Thoracic aorta (tissue), 2 donors: ENCODE measurements at places on chromosomes 5 and 9.

- no peak overlapping the region for H3K4me3 ChIP-seq
- no peaks in the 10 kb centered on the region for H3K27me3 ChIP-seq
- no peaks in the 10 kb centered on the region for H3K36me3 ChIP-seq
- DNase-seq: no peak
- H3K4me1 ChIP-seq: peaks cover 15% of the 10 kb centered on the region
Measured at GRCh38 chr5:96388176-96388575, 44.9 kb downstream of the PCSK1 start.

GRCh38 chr5:71943874-71944273 is 163.4 kb upstream of the MAP1B start:
- H3K4me3 ChIP-seq: no peak overlapping the region
- H3K27me3 ChIP-seq: no peaks in the 10 kb centered on the region
- DNase-seq: no peak
- no peaks in the 10 kb centered on the region for H3K36me3 ChIP-seq
- no peak overlapping the region for H3K27ac ChIP-seq

DNA sequence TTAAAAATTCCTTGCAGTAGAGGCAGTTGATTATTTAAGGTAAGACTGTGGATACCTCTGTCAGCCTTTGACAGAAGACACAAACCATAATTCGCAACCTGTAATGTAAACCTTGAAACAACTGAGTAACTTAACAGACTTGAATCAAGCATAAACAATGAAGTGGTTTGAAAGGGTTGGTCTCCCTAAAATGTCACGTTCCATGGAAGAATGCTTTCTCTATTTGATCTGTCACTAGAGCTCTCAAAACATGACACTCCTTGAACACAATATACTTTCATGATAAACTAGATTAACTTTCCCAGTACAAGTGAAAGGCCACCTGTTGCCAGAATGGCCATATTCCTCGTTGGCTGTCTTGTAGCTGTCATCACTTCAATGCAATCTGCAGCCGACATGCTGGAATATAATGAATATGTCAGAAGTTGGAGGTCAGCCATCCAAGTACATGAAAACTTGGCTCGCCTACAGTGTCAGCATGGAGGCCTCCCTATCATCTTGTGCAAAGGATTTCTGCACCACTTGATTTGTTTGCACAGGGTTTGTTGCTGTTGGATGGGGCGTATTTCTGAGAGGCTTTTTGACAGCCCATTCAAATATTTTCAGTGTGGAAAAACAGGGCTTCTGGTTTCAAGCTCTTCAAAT is 228.0 kb downstream of the TLE4 start:
- no peak for DNase-seq
- H3K27me3 ChIP-seq: no peaks in the 10 kb centered on the region
- H3K4me3 ChIP-seq: no peak overlapping the region

DNA sequence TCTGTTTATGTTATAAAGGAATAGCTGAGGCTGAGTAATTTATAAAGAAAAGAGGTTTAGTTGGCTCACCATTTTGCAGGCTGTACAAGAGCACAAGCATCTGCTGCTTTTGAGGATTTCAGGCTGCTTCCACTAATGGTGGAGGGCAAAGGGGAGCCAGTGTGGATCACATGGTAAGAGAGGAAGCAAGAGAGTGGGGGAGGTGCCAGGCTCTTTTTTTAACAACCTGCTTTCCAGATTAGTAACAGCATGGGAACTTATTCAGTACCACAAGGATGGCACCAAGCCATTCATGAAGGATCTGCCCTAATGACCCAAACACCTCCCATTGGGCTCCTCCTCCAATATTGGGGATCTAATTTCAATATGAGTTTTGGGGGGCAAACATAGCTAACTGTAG is 40.4 kb downstream of the CCL28 start:
- no peaks in the 10 kb centered on the region for H3K36me3 ChIP-seq
- H3K27ac ChIP-seq: no peak overlapping the region
- no peak for DNase-seq
- no peak overlapping the region for H3K4me3 ChIP-seq

GRCh38 chr5:36367524-36367923 is 65.8 kb upstream of the RANBP3L start:
- no peak overlapping the region for H3K4me3 ChIP-seq
- H3K4me1 ChIP-seq: peaks cover 6% of the 10 kb centered on the region
- no peak for DNase-seq
- no peaks in the 10 kb centered on the region for H3K27me3 ChIP-seq
- no peaks in the 10 kb centered on the region for H3K36me3 ChIP-seq

DNA sequence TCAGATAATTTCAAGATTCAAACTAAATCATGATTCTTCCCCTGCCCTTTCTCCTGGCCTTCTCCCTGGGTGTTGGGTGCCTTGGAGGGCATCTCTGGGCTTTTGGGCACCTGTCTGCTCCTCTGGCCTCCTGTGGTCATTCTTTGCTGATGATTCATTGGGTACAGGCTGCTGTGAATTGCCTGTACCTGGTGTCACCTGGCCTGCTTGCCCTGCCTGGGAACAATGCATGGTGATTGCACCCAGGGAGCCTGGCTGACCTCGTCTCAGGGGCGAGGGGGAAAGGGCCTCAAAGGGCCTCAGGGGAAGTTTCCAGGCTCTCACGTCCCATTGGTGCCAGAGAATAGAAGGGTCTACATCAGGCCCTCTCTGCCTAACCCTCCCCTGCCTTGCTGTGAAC is 20.1 kb upstream of the CKMT2 start:
- no peak overlapping the region for H3K4me3 ChIP-seq
- H3K27me3 ChIP-seq: no peaks in the 10 kb centered on the region
- H3K36me3 ChIP-seq: no peaks in the 10 kb centered on the region
- no peaks in the 10 kb centered on the region for H3K4me1 ChIP-seq

GRCh38 chr5:18202164-18202563 is 567.9 kb downstream of the TAF11L14 start:
- no peaks in the 10 kb centered on the region for H3K27me3 ChIP-seq
- H3K4me1 ChIP-seq: no peaks in the 10 kb centered on the region
- no peak overlapping the region for H3K27ac ChIP-seq
- no peak for DNase-seq

- peaks cover 2% of the 10 kb centered on the region for H3K4me1 ChIP-seq
- DNase-seq: no peak
Measured at GRCh38 chr5:125038477-125038876, 292.0 kb upstream of the ZNF608 start.

- DNase-seq: no peak
- H3K27ac ChIP-seq: no peak overlapping the region
- H3K27me3 ChIP-seq: no peaks in the 10 kb centered on the region
- peaks cover 23% of the 10 kb centered on the region for H3K4me1 ChIP-seq
- H3K4me3 ChIP-seq: no peak overlapping the region
Measured at GRCh38 chr9:114745879-114746550, 59.8 kb downstream of the TNFSF15 start.

GRCh38 chr5:159890141-159890540 is 26.1 kb upstream of the ADRA1B start:
- H3K4me3 ChIP-seq: no peak overlapping the region
- no peaks in the 10 kb centered on the region for H3K27me3 ChIP-seq
- no peak overlapping the region for H3K27ac ChIP-seq
- no peaks in the 10 kb centered on the region for H3K4me1 ChIP-seq
- no peaks in the 10 kb centered on the region for H3K36me3 ChIP-seq

- H3K4me3 ChIP-seq: no peak overlapping the region
- peaks cover 31% of the 10 kb centered on the region for H3K4me1 ChIP-seq
- no peaks in the 10 kb centered on the region for H3K27me3 ChIP-seq
- no peaks in the 10 kb centered on the region for H3K36me3 ChIP-seq
- no peak overlapping the region for H3K27ac ChIP-seq
Measured at GRCh38 chr5:73668486-73669111, 42.6 kb downstream of the ARHGEF28 start.

DNA sequence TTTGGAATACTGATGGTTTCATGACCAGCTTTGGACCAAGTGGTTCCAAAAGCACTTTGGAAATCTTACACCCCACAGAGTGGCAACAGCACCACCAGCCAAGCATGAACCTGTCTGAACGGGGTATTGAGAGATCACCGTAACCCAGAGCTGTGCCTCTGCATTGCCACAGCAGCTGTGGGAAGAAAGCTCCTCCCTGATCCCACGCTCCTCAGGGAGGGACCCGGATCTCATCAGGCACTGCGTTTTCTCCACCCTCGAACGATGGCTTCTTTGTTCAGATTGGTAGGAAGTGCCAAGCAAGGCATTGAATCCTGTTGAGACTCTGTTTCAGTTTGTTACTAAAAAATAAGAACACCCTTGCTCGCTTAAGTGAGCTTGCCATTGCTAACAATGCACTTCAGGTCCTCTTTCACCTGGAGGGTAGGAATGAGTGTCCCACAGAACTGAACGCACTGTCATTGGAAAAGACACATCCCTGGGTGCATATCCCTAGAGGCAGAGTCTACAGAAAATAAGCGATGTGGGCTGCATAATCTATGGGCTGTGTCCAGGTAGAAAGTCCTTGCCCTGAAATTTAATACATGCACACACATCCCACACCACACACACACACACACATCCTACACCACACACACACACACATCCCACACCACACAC is 118.0 kb upstream of the ICE1 start:
- H3K4me3 ChIP-seq: no peak overlapping the region
- no peak for DNase-seq
- H3K36me3 ChIP-seq: no peaks in the 10 kb centered on the region
- H3K4me1 ChIP-seq: no peaks in the 10 kb centered on the region
- no peaks in the 10 kb centered on the region for H3K27me3 ChIP-seq

GRCh38 chr5:154755361-154756008 is at the start of gene LARP1:
LARP1 (plus strand) TSS chr5:154755377; CDS start chr5:154755758, 381 bp downstream.
- H3K4me1 ChIP-seq: peaks cover 19% of the 10 kb centered on the region
- peak within 1 kb of the TSS; percentile 94 for H3K27ac ChIP-seq
- no peaks in the 10 kb centered on the region for H3K36me3 ChIP-seq
- peak within 1 kb of the TSS; percentile 91 for H3K4me3 ChIP-seq
- DNase-seq: no peak
- H3K27me3 ChIP-seq: no peaks in the 10 kb centered on the region
